ENCODE measurements at places on chromosomes 16 and 17. TPM values are rescaled to one million over a fixed set of nuclear protein-coding genes. Genes with fewer than 3 reads are reported as not detected.
A peak's percentile ranks its signal among the peaks of the same experiment; 100 is the strongest.

GRCh38 chr16:11168386-11169051 is 87.5 kb downstream of the SOCS1 start:
- H3K27ac ChIP-seq, result no peak overlapping the region
- H3K4me3 ChIP-seq, result no peak overlapping the region
- H3K27me3 ChIP-seq, result no peaks in the 10 kb centered on the region

- peak overlapping the region; percentile 57 for H3K4me3 ChIP-seq
- H3K27me3 ChIP-seq, result no peaks in the 10 kb centered on the region
- peaks cover 18% of the 10 kb centered on the region for H3K36me3 ChIP-seq
- no peak for DNase-seq
These were observed 1.8 kb downstream of the UBE2I start for GRCh38 chr16:1311212-1311737.

Gene NLRC5
- 26.6 TPM for polyA plus RNA-seq

DNA sequence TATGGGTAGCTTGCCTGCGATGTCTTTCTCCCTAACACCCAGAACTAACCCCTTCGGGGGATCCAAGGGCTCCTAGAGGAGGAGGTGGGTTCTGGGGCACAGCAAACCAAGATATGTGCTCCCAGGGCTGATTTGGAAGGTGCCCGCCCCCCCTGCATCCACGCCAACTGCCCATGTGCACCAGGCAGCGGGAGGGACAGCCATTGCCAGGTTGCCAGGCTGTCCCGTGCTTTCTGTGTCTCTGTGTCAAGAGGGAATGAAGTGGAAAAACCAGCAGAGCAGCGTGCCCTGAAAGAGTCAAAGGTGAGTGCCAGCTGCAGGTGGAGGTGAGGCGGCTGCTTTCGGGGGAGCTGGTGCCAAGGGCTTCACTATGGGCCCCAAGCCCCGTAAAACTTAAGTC is 6.4 kb downstream of the TEKT5 start:
- no peaks in the 10 kb centered on the region for H3K27me3 ChIP-seq
- H3K27ac ChIP-seq, result no peak overlapping the region

- H3K36me3 ChIP-seq, result no peaks in the 10 kb centered on the region
- H3K4me3 ChIP-seq, result no peak overlapping the region
- no peak overlapping the region for H3K27ac ChIP-seq
- no peaks in the 10 kb centered on the region for H3K27me3 ChIP-seq
- H3K4me1 ChIP-seq, result no peaks in the 10 kb centered on the region
- DNase-seq, result no peak
These were observed 49.5 kb upstream of the CRHR1 start for GRCh38 chr17:45734598-45734997.

DNA sequence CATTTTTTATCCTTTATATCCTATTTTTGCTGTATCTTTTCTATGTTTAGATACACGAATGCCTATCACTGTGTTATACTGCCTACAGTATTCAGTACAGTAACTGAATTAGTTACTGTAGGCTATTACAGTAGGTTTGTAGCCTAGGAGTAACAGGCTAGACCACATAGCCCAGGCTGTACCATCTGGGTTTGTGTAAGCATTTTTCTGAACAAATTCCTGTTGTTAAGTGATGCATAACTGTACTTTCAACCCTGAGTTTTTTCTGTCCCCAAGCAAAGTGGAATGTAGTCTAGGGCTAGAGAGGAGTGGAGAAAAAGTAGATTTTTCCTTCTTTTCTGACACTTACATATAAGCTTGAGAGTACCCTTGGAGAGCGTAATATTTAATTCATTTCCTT is 282.1 kb downstream of the HS3ST3B1 start:
- H3K27me3 ChIP-seq, result no peaks in the 10 kb centered on the region
- H3K36me3 ChIP-seq, result no peaks in the 10 kb centered on the region
- DNase-seq, result no peak
- no peaks in the 10 kb centered on the region for H3K4me1 ChIP-seq

Gene TBC1D3I
- polyA plus RNA-seq, result 0.09 TPM

DNA sequence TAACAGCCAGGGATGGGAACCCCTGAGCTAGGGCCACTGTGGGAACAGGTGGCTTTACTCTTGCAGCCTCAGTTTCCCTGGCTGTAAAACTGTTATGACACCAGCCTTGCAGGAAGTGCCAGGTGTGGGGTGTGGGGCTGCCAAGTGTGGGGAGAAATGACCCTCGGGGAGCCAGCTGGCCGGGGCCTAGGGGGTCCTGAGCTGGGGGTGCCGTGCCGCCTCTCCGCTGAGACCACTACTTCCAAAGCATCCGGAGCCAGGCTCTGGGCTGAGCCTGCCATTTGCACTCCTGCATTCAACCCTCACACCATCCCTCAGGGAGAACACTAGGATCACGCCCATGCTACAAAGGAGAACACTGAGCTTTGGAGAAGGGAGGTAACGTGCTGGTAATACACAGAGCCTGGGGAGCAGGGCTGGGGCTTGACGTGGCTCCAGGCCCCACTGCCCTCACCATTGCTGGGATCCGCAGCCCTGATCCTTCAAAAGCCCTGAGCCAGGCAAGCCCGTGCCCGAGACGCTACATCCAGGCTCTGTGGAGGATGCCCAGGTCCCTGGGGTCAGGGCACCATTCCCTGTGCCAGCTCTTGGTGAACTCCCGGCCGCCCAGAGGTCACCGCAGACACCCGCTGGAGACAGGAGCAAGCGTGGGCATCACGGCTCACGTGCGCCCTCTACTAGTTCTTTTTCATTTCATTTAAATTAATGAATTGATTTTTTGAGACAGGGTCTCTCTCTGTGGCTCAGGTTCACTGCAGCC is 28.8 kb upstream of the GINS2 start:
- H3K4me3 ChIP-seq, result no peak overlapping the region
- no peaks in the 10 kb centered on the region for H3K4me1 ChIP-seq
- no peaks in the 10 kb centered on the region for H3K27me3 ChIP-seq

- no peak overlapping the region for H3K4me3 ChIP-seq
- H3K27me3 ChIP-seq, result no peaks in the 10 kb centered on the region
- H3K4me1 ChIP-seq, result no peaks in the 10 kb centered on the region
- DNase-seq, result no peak
- H3K36me3 ChIP-seq, result no peaks in the 10 kb centered on the region
These were observed 29.1 kb downstream of the NLRP1 start for GRCh38 chr17:5555254-5555653.

DNA sequence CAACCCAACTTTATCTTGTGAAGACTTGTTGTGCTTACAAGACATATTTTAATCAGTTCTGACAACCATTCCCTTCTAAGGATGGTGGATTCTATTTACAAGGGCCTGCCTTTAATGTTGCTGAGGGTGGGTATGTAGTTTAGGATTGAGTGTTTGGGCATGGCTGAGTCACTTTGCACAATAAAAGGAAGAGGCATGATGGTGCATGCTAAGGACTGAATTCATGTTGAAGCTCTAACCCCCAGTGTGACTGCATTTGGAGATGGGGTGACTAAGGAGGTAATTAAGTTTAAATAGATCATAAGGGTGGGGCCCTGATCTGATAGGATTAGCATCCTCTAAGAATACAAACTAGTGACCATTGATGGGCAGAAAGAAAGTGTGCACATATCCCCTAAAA is 196.1 kb upstream of the HS3ST3A1 start:
- DNase-seq, result no peak
- no peaks in the 10 kb centered on the region for H3K36me3 ChIP-seq
- no peaks in the 10 kb centered on the region for H3K27me3 ChIP-seq
- no peaks in the 10 kb centered on the region for H3K4me1 ChIP-seq
- no peak overlapping the region for H3K4me3 ChIP-seq

- no peaks in the 10 kb centered on the region for H3K4me1 ChIP-seq
- H3K27me3 ChIP-seq, result no peaks in the 10 kb centered on the region
These were observed 11.7 kb downstream of the SLC7A6OS start for GRCh38 chr16:68298907-68299561.

DNA sequence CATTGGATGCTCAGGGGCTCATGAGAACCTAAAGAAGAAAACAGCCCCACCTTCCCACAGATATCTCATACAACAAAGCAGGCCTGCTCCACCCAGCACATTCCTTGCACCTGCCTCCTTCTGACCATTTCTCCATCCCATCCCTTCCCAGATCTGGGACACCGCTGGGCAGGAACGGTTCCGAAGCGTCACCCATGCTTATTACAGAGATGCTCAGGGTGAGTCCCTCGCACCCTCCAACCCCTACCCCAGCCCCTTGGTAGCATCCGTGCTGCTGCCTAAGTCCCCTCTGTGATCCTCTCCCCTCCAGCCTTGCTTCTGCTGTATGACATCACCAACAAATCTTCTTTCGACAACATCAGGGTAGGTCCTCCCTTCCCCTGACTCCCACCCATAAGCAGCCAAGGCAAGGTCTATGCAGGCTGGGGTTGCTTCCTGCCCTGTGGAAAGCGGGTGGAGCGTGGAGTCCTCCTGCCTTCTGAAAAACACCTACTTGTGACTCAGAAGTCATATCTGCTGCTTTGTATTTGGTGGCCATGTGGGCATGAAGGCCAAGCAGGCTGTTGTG is 5.4 kb upstream of the NHERF1 start:
- no peaks in the 10 kb centered on the region for H3K4me1 ChIP-seq
- H3K27me3 ChIP-seq, result no peaks in the 10 kb centered on the region
- H3K4me3 ChIP-seq, result no peak overlapping the region
- H3K27ac ChIP-seq, result no peak overlapping the region
- no peak for DNase-seq

Gene DHX58
- 22.8 TPM for polyA plus RNA-seq

DNA sequence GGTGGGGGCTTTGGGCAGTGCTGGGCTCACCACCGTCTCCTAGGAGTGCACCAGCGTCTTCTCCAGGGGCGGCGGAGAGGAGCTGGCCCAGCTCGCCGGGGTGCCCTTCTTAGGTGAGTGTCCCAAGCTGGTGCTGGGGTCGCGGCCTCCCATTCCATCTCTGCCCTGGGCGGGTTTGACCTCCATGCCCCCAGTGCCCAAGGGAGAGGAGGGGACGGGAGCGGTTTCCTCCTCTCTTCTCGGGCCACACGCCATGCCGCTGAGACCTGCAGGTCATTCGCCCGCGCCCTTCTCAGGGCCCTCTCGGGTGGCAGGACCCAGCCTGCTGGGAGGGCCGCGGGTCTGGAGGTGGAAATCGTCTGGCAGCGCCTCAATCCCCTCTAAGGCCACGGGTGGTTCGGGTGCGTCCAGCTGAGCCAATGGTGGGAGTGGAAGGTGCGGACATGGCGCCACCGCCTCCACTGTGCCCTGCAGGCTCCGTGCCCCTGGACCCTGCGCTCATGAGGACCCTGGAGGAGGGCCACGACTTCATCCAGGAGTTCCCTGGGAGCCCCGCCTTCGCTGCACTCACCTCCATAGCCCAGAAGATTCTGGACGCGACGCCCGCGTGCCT is 5.3 kb downstream of the IGFALS start:
- DNase-seq, result peak; percentile 40
- no peak overlapping the region for H3K27ac ChIP-seq
- no peak overlapping the region for H3K4me3 ChIP-seq
- no peaks in the 10 kb centered on the region for H3K36me3 ChIP-seq

DNA sequence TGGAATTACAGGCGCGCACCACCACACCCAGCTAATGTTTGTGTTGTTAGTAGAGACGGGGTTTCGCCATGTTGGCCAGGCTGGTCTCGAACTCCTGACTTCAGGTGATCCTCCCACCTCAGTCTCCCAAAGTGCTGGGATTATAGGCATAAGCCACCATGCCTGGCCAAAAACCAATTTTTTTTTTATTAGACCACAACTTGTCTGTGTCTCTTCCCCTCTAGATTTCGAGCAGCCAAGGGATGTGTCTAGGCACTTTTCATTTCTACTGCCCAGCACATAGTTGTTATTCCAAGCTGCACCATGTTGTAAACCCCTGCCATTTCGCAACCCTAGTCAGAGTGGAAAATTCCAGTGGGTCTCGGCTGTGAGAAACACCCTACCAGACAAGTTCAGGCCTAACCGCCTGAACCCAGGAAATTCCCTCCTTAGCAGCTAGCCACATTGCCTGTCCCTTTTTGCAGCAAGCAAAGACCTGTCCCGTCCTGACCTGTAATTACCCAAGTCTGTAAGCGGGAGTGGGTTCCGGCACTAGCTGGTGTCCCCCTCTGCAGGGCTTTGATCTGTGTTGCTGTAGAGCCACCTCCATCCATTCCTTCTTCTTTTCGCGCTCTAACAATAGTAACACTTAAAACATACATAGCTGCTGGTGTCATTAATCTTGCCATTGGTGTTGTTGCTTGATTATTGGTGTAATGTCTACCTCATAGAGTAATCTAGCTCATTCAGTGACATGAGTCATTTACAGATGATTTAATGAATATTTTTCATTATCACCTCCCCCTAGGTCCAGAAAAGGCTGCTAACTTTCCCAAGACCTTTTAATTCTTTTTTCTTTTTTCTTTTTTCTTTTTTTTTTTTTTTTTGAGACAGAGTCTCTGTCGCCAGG is 77.3 kb upstream of the ATF7IP2 start:
- DNase-seq, result no peak
- no peak overlapping the region for H3K4me3 ChIP-seq
- H3K4me1 ChIP-seq, result no peaks in the 10 kb centered on the region
- H3K36me3 ChIP-seq, result no peaks in the 10 kb centered on the region

DNA sequence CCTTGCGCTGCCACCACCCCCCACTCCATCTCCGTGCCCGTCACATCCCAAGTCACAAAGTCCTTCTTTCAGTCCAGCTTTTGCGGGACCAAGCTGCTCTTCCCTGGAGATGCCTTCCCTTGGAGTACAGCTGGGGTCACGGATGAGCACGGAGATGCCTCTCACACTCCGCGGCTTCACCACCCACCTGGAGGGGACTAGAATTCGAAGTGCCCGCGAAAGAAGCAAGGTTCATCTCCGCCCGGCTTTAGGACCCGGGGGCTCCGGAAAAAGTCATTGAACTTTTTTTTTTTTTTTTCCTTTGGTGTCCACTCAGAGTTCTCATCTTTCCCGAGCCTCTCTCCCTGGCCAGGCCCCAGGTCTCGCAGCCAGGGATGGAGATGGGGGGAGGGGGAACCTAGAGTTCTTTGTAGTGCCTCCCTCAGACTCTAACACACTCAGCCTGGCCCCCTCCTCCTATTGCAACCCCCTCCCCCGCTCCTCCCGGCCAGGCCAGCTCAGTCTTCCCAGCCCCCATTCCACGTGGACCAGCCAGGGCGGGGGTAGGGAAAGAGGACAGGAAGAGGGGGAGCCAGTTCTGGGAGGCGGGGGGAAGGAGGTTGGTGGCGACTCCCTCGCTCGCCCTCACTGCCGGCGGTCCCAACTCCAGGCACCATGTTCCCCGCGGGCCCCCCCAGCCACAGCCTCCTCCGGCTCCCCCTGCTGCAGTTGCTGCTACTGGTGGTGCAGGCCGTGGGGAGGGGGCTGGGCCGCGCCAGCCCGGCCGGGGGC is at the start of gene FKBP10:
Gene FKBP10 (plus strand): TSS at position 624 of the 771 bp plus-strand sequence. CDS start 31 bp downstream, at position 655.
- H3K4me1 ChIP-seq, result peaks cover 5% of the 10 kb centered on the region
- DNase-seq, result no peak
- H3K36me3 ChIP-seq, result no peaks in the 10 kb centered on the region
- no peaks in the 10 kb centered on the region for H3K27me3 ChIP-seq

DNA sequence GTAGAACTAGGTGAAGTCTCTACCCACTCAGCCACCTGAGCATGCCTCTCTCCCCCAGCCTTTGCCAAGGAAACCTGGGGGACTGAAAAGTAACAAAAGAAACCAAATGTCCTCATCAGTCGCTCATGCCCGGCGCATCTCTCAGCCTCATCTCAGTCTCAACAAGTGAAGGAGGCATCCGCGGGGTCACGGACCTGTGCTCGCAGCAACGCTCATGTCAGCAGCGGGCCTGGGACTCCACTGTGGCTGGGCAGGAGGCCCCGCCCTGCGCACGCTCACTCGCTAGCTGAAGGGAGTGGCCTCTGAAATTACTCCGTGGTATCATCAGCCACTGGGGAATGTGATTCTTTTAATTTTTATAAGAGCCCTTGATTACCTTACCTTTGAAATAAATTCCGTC is 31.3 kb downstream of the MAP1LC3B start:
- H3K4me3 ChIP-seq, result no peak overlapping the region
- no peak for DNase-seq
- H3K4me1 ChIP-seq, result no peaks in the 10 kb centered on the region
- peaks cover 21% of the 10 kb centered on the region for H3K36me3 ChIP-seq

All from pancreas (tissue), 10 donors.